ENCODE measurements at places on chromosomes 7 and 10.

GRCh38 chr7:47991741-47992311, 12.4 kb upstream of the HUS1 start:
- peak; percentile 60 for DNase-seq

DNA sequence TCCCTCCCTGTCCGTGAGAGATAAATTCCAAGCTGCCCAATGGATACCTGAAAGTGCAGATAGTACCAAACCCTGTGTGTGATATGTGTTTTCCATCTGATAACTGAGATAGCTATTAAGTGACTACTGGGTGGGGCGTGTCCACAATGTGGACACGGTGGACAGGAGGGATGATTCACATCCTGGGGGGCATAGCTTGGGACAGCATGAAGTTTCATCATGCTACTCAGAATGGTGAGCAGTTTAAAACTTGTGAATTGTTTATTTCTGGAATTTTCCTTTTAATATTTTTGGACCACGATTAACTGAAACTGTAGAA, 158.6 kb downstream of the CREB5 start:
- peak; percentile 61 for DNase-seq

GRCh38 chr10:131226446-131227162, 84.9 kb downstream of the TCERG1L start:
- no peak for DNase-seq

DNA sequence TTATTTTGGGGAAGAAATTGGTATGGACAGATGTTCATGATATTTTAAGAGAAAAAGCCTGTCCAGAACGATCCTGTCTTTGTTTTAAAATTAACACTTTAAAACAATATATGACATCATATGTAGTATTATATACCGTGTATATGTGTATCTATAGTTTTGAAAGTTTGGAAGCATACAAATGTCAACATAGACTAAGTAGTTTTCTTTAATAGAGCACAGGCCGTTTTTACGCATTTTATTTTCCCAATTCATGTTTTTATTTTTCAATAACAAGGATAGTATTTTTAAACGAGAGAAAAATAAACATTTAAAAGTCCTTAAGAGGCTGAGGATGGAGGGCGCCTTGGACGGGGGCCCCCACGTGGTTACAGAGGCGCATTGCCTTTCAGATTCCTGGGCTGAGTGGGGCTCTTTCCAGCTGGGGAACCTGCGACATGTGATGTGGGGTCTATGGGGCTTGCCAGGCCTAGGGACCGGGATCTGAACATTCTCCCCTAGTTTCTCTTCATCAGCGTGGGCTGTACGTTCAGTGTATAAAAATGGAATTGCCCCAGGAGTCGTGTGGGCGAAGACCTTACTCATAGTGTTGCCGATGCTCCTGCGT, 127.8 kb upstream of the ZNF746 start:
- DNase-seq, result no peak

GRCh38 chr7:82729172-82730030, 285.8 kb upstream of the CACNA2D1 start:
- no peak for DNase-seq

DNA sequence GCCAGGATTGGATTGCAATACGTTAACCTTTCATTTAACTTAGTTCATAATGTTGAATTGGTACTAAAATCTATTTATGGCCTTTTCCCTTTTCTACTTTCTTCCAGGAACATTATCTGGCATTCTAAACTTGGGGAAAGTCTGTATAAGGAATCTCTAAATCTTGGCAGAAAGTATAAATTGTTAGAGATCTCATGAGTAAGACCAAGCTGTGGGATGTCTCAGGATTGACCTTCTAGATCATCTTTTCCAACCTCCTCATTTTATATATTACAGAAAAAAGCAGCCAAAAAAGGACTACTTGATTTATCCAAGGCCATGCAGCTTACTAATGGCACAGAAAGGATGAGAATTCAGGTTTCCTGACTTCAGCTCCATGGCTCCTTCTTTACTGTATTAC, 598.3 kb downstream of the INHBA start:
- DNase-seq, result no peak

DNA sequence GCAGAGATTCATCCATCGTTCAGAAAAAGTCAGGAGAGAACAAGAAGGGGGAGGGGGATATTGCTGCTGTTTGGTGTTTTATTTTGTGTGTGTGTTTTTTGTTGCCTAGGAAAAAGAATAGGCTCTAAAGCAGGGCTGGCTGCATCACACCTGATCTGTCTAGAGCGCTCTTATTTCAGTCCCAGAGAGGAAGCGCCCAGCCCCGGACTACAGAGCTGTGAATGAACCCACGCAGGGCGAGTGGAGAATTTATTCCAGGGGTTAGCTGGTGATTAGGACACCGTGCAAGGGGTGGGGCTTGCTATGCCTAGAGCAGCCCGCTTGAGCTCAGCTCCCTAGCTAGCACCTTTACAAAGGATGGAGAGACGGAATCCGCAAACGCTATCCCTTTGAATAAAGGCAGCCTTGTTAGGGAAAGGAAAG, 621 bp upstream of the FAM13C start:
- no peak for DNase-seq

- no peak for DNase-seq
These were observed 11.2 kb upstream of the EPHA1 start for GRCh38 chr7:143419880-143420279.

GRCh38 chr7:67618556-67619162, 622.0 kb downstream of the TYW1 start:
- DNase-seq, result no peak

DNA sequence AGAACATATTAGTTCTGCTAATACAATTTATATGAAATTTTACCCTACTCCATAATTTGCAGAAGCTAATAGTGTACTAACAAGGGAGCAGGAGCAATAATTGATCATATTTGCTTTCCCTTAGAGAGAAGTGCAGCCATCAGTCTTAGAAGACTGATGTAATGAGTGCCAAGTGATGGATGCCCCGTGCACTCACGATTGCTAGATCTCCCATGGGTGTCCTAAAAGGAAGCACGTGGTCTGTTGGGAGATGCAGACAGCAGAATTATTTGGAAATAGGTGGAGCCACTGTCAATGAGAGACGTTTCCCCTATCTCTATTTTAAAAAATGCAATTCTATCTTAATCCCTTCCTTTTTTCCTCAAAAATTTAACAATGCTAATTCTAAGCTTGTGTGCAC, 772.2 kb upstream of the C7orf33 start:
- DNase-seq, result no peak

DNA sequence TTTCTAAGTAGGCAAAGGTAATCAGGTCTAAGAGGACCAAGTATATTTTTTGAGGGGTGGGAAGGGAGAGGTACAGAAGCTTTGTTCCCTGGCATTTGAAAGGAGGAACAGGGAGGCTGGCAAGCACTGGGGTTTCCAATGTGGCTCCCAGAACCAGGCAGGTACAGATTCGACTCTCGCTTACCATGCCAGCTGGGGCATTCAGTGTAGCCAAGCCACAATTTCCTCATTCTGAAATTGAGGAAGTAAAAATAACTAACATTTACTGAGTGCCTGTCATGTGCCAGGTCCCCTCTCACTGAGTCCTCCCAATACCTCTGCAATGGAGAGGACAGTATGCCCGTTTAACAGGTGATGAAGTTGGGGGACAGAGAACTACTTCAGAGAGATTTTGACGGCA, 45.9 kb upstream of the BET1 start:
- no peak for DNase-seq

- no peak for DNase-seq
These were observed 433.7 kb upstream of the TPK1 start for GRCh38 chr7:145269418-145270161.

GRCh38 chr10:66929375-66929774, 3.5 kb downstream of the LRRTM3 start:
- no peak for DNase-seq

DNA sequence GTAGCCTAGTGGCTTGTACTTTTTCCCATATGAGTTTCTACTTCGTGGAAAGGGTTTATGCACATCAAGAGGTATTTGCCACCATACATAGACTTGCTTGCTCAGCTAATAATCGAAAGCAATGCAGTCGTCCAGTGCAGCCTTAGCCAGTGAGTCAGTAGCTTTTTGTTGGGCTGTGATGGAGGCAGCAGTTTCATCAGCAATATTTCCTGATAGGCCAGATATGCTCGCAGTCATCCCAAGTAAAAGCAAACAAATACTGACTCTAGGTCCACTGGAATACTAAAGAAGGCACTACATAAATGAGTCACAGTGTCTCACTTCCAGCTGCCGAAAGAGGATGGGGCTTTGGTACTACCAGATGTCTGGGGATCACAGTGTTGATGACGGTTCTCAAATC, 2.1 kb upstream of the BNIP3 start:
- peak; percentile 80 for DNase-seq

GRCh38 chr10:11896549-11897200, 73.5 kb downstream of the PROSER2 start:
- DNase-seq, result no peak

DNA sequence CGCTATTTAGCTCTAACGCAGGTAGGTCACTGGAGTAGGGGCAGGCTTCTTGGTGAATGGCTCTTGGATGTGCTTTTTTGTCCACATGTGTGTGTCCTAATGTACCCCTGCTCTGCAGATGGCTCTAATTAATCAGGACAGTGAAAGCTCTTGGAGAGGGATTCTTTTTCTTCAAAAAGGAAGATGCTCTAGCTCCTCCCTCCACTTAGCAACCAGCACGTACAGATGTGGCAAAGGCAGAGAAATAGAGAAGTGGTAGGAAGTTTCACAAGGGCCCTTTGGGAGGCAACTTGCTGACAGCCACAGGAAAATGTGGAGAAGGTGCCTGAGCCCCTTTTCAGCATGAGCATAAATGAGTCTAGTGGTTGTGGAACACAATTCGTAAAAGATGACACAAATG, 221.7 kb downstream of the PLXNA4 start:
- no peak for DNase-seq

- no peak for DNase-seq
These were observed 25.9 kb downstream of the ST8SIA6 start for GRCh38 chr10:17428351-17429097.

GRCh38 chr7:141709318-141709717, 1.2 kb downstream of the WEE2 start:
- DNase-seq, result no peak

DNA sequence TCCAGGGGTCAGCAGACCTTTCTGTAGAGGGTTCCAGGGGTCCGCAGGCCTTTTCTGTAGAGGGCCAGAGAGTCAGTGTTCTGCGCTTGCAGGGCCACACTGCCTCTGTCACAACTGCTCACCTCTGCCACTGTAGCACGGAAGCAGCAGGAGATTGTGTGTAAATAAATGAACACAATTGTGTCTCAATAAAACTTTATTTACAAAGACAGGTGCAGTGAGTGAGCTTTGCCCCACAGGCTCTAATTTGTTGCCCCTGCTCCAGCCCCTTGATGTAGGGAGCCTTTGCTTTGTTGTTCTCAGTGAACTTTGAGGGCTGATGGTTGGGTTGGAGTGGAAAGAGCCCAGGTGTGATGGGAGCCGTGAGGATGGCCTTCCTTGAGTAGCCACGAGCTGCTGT, 67.8 kb downstream of the MGMT start:
- no peak for DNase-seq

GRCh38 chr10:22317771-22318565, 1.8 kb downstream of the COMMD3 start:
- no peak for DNase-seq

DNA sequence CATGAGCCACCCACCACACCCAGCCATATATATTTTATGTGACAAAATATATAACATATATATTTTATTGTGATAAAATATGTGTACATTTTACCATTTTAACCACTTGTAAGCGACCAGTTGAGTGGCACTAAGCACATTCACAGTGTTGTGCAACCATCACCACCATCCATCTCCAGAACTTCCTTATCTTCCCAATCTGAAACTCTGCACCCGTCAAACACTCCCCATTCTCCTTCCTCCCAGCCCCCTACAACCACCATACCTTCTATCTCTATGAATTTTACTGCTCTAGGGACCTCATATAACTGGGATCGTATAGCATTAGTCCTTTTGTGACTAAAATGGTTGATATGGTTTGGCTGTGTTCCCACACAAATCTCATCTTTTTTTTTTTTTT, 20.8 kb upstream of the CYTH3 start:
- no peak for DNase-seq

DNA sequence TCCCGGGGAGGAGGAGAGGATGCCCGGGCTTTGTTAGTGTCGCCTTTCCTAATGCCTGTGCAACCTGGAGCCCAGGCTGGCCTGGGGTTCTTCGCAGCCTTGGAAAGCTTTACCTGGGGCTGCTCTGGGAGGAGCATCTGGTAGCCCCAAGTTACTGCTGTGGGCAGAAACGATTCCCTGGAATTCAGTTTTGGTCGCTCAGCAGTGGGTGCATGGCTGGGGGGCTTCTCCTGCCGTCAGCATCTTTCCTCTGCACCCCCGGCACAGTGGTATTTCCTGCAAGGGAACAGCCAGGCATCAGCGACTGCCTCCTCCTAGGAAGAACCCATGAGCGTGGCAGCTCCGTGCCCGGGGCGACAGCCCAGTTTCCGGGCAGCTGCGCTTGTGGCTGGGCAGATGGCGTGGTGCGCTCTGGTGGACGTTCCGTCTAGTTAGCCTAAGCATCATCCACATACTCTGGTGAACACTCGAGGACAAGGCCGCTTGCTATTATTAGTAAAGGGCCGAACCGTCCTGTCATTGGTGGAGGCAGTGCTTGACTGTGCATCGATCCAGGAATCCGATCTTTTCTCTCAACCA, 107.0 kb upstream of the BTBD16 start:
- DNase-seq, result no peak

GRCh38 chr7:16801111-16801542, 3.7 kb downstream of the AGR2 start:
- DNase-seq, result peak; percentile 67

- no peak for DNase-seq
These were observed 16.3 kb upstream of the ABLIM1 start for GRCh38 chr10:114674346-114674745.

DNA sequence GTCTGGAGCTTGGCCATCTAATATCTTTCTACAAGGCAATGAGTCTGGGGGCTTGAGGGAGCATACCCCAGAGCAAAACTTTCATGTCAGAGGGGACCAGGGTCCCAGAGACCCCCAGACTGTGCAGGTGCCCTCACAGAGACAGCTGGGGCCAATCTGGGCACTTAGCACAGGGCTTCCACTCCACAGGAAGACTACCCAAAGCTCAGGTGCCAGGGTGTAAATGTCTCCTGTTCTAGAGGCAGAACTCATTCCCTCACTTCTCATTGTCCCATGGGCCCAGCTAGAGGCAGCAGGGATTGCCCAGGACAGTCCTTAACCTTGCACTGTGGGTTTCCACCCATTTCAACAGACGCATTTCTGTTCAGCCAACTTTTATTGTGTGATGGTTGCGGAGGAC, 246.9 kb downstream of the ACTR3B start:
- no peak for DNase-seq

- DNase-seq, result no peak
These were observed 366.5 kb upstream of the KLF6 start for GRCh38 chr10:4151466-4151865.

- no peak for DNase-seq
These were observed 64.1 kb upstream of the MPP7 start for GRCh38 chr10:28366994-28367393.

DNA sequence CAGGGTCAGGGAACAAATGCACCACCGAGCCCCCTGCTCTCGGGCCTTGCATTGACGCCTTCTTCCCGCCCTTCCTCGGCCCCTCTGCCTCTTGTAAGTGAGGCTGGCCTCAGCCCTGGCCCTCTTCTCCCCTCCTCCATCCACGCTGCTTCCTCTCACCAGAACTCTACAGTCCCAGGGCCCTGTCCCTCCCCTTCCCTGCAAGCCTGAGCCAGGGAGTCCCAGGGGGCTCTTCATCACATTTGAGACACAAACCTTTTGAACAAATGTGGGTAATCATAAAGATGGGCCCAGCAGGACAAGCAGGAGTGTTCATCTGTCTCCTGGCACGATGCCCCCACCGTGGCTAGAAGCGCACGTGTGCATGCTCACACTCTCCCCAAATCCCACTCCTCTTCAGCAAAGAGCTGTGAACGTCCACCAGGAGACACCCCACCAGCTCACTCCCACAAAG, 57.7 kb downstream of the SLIT1 start:
- DNase-seq, result no peak

- DNase-seq, result no peak
These were observed 114.9 kb downstream of the TRRAP start for GRCh38 chr7:98993024-98993897.
